ENCODE measurements at places on chromosomes 2 and 18.

DNA sequence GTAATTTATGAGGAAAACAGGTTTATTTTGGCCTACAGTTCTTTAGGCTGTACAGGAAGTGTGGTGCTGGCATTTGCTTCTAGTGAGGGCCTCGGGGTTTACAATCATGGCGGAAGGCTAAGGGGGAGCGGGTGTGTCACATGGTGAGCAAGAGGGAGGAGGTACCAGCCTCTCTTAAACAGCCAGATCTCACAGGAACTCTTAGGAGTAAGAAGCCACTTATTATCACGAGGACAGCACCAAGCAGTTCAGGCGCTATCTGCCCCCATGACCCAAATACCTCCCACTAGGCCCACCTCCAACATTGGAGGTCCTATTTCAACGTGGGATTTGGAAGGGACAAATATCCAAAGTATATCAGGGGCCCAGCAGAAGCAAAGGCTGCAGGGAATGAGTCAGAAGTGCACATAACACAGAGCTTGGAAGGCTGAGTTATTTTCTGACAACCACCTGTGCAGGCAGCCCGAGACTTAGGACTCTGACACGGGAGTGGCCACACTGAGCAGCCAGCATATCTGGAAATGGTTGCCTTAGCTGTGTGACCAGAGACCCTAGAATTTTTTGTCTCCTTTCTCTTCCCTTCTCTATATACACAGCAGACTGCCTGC is 170.9 kb downstream of the PRPF40A start:
- DNase-seq, result no peak

- DNase-seq, result no peak
These were observed 42.8 kb downstream of the METTL8 start for GRCh38 chr2:171390941-171391516.

DNA sequence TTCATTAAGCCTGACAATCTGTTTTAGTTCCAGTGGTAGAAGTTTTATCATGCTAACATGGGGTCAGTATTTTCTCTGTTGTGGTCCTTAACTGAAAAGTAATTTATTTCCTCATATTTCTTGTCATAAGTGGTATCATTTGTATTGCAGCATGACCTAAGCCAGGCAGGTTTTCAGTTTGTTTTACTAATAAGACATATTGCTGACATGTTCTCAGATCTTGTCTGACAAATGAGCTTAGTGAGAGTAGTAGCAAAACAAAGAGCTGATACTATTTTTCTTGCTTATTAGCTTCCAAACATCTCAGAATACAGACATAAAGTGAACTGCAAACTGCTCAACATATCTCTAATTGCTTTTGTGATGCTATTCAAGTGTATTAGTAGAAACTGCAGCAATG is 293.6 kb downstream of the DSEL start:
- no peak for DNase-seq

DNA sequence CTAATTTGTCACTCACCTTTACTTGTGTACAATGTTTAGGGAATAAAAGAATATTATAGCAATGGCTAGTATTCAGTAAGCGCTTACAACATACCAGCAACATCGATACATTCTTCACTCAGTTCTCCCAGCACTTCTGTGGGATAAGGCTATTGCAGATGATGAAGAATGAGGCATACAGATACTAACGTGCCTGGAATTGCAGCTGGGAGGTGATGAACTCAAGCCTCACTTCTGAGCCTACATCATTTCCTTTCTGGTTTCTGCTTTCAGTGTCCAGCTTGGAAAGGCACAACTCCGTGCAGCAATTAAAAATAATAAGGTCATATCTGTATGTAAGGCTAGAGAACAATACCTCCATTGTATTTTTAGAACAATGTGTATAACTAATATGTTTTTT is 95.4 kb upstream of the AQP4 start:
- no peak for DNase-seq
